ENCODE measurements at places on chromosomes 3 and 15.

- no peak for DNase-seq
These were observed 215.3 kb downstream of the ROBO2 start for GRCh38 chr3:77254967-77255831.

GRCh38 chr3:51799879-51800749 lies 21.1 kb upstream of the IQCF6 start:
- DNase-seq = peak; percentile 44

GRCh38 chr15:70362886-70363285 lies 265.2 kb upstream of the TLE3 start:
- DNase-seq = no peak

DNA sequence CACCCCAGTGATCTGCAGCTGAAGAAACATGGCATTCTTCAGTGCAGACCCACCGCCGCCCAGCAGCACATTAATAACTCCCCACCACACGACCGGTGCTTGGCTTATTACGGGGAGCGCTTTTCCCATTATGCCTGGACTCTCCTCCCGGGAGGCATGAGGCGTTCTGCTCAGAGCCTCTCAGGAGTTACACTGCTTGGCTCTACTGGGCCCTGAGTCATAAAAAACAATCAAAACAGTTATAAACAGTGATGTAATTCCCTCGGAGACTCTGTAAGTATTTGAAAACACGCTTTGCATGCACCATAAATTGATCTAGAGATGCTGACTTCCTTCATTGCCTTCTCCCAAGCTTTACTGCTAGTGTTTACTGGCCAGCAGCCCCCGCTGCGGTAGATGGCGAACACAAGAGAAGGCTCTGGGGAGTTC lies 77.1 kb upstream of the SNRPA1 start:
- no peak for DNase-seq

- DNase-seq = no peak
These were observed 81.4 kb downstream of the ARNT2 start for GRCh38 chr15:80485370-80486164.

- DNase-seq = no peak
These were observed 557.2 kb downstream of the NR2F2 start for GRCh38 chr15:96887730-96888129.

DNA sequence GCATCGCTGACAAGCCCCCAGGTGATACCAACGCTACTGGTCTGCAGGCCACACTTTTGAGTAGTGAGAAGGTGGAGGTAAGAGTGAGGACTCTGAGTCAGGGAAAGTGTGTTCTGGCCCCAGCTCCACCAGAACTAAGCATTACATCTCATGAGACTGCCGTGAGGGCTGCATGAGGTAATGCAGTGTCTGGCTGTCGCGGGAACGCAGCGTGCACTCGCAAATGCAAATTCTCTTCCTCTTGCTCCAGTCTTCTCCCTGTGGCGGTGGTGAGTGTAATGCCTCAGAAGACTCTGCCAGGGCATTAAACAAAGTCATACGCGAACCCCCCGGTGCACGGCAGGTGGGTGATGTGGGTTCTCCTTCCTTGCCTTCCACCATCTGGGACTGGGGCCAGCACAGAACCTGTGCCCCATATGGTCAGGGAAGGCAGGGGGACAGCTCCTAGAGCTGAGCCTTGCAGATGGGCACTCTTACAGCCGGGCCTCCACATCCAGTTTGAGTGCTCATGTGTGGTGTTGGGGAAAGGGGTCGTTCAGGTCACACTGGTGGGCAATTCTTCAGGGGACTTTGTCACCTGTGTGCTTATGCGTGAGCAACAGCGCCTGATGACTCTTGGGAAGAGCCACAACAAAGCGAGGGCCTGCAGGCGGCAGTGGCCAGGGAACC lies 175.8 kb downstream of the XXYLT1 start:
- no peak for DNase-seq

DNA sequence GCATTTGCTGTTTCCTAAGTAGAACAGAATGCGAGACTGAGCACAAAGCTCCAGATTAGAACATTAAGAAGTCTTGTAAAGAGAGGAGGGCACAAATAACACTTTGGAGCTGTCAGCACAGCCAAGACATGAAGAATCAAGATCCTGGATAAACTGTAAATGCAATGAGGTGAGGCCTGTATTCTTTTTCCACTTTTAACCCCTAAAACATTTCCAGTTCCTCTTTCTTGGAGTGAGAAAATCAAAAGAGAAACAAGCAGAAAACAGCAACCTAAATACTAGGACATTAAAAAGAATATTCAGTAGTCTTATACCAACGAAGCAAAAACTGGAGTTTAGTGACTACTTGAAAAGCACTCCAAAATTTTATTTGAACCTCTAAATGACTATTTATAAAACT lies 204.3 kb downstream of the ZBTB20 start:
- no peak for DNase-seq

DNA sequence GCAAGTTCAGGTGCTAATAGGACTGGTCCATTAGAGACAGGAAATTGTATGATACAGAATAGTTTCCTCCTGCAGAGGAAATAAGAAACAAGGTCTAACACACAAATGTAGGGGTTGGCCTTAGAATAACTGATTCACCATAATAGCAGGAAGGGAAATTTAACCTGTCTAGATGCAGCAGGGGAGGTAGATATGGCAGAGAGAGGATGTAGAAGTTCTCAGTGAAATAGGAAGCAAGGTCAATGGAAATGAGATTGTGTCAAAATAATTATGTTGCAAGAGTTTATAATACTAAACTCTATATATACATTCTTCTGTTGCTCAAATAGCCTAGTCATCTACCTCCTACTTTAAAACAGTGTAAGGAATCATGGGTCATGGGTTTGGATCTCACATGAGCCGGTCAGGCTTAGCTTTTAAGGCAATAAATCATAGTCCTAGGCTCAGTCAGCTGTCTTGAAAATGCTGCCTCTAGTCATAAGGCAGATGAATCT lies 17.0 kb downstream of the BCL2A1 start:
- DNase-seq = no peak

GRCh38 chr3:55490276-55490913 lies 3.3 kb upstream of the WNT5A start:
- DNase-seq = no peak

- DNase-seq = no peak
These were observed 772 bp downstream of the TSPAN3 start for GRCh38 chr15:77070180-77070494.

DNA sequence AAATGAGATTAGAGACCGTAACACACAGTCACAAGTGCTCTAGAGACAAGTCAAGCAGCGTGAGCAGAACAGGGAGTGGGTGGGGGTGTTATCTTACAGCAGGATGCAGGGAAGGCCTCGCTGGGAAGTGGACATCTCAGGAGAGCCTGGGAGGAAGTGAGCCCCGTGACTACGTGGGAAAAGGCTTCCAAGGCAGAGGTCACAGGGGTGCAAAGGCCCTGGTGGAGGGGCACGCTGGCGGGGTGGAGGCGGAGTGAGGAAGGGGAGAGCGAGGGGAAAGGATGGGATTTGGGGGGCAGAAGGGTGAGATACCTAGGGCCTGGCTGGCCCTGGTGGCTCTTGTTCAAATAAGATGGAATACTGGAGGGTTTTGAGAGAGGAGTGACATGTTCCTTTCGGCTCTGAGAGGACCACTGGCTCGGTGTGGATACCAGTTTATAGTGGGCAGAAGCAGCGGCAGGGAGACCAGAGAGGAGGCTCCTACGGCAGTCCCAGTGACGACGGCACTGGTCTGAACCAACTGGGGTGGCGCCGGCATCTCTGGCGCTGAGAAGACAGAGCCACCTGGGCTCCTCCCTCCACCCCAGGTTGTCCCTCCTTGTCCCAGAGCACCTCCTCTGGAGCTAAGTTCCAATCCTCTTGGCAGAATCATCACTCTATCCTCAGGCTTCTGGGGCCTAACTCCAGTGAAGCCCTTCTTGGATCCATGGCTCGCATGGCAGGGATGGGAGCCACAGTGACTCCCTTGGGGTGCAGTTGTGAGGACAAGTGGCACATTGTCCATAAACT lies 266.2 kb upstream of the LYSMD4 start:
- DNase-seq = no peak
